ENCODE measurements at places on chromosomes 4 and X.

DNA sequence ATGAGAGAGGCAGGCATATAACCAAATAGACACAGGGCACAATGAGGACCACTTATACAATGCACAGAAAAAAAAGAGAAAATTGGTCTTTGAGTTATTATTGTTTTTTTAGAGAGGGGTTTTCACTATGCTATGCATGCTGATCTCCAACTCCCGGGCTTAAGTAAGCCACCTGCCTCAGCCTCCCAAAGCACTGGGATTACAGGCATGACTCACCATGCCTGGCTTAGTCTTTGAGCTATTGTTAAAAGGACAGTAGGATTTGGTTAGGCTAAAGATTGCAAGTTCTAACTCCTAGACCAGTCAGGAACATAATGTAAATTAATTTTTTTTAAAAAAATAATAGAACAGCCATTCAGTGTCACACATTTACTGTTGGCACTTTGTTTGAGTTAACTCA lies 340.1 kb downstream of the GPAT3 start:
- no peak for DNase-seq

DNA sequence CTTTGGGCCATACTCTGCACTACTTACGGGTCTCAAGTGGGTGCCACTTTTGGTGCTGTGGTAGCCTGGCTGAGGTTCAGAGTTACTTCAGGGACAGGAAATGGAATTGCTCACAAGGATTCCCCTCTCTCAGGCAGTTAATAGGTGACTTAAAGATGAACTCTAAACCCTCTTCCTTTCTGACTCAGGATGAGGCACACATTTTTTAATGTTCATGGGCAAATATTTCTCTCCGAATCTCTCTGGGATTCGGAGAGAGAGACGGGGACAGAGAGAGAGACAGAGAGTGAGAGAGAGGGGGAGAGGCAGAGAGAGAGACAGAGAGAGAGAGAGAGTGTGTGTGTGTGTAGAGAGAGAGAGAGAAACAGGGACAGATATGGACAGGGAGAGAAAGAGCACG lies 79.8 kb downstream of the NYX start:
- DNase-seq, result no peak

DNA sequence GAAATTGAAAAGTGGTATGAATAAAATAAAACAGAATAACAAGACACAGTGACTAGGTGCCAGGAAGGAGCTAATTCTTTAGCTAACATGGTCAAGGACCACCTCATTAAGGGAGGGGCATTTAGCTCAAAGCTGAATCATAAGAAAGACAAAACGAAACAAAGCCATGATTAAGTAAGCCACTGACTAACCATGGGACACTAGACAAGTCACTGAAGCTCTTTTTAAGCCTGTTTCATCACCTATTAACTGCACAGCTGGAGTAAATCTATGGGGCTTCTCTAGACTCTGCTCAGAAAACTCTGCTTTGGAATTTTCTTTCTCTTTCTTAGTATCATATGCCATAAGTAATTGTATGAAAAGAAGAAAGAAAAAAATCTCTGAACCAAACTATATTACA lies 49.8 kb upstream of the C1QTNF7 start:
- no peak for DNase-seq

GRCh38 chrX:121569609-121570008 lies 522.2 kb downstream of the GLUD2 start:
- no peak for DNase-seq

- DNase-seq, result no peak
Observed at GRCh38 chr4:158856852-158857251, 88.0 kb downstream of the FNIP2 start.

DNA sequence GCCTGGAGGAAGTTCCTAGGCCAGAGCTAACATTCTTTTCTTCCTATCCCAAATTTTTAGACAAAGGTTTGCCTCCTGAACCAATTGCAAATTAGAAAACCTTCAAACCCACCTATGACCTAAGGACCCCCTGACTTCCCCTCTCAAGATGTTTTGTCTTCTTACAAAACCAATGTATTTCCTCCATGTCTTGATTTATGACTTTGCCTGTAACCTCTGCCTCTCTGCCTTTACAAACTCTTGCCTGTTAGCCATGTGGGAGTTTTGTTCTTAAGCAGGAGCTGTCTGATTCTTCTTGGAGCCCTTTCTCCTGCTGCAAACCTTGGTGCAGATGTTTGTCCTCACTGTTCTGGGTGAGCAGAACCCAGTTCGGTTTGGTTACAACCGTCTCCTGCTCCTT lies 222.3 kb upstream of the BOD1L1 start:
- no peak for DNase-seq

DNA sequence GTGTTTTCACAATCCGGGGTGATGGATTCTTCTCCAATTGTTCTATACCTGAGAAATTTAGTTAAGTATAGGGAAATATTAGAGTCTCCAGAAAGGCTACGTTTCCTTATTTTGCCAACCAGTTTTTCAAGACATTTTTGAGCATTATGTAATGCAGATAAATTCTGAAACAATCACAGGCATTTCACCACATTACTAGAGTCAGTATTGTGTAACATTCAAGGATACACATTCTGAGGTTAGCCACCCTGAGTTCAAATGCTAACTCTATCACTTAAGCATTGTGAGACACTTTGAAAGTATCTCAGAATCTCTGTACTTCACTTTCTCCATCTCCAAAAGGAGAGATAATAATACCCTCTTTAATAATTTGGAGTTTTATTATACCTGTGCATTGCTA lies 10.6 kb downstream of the SULT1B1 start:
- no peak for DNase-seq

- DNase-seq, result no peak
Observed at GRCh38 chr4:121788896-121789295, 12.2 kb upstream of the EXOSC9 start.

- no peak for DNase-seq
Observed at GRCh38 chr4:25095837-25096236, 64.4 kb downstream of the SEPSECS start.

- no peak for DNase-seq
Observed at GRCh38 chr4:130510661-130511060, 1414.7 kb downstream of the C4orf33 start.

- DNase-seq, result no peak
Observed at GRCh38 chrX:14506866-14507265, 22.5 kb upstream of the GLRA2 start.

GRCh38 chr4:40058854-40059253 lies 2.2 kb downstream of the N4BP2 start:
- DNase-seq, result no peak

- no peak for DNase-seq
Observed at GRCh38 chrX:68851082-68851481, 22.3 kb downstream of the EFNB1 start.

Measured in dorsolateral prefrontal cortex (tissue), 122 donors.